Fibroblast of lung (primary cell): ENCODE measurements at places on chromosomes 11 and 22. TPM values are rescaled to one million over a fixed set of nuclear protein-coding genes. Genes with fewer than 3 reads are reported as not detected.
A peak's percentile ranks its signal among the peaks of the same experiment; 100 is the strongest.

- peak; percentile 0 for DNase-seq
Measured at GRCh38 chr11:81915045-81915444, 818.6 kb downstream of the FAM181B start.

Gene UPK3A
- not detected in 2 replicates for polyA plus RNA-seq

Gene MUC2
- not detected in 2 replicates for polyA plus RNA-seq

Gene KRTAP5-9
- not detected in 2 replicates for polyA plus RNA-seq

- DNase-seq = no peak
Measured at GRCh38 chr11:116169776-116170175, 603.0 kb downstream of the BUD13 start.

Gene MMP8
- 0.07 and 0.18 TPM in 2 replicates for polyA plus RNA-seq

DNA sequence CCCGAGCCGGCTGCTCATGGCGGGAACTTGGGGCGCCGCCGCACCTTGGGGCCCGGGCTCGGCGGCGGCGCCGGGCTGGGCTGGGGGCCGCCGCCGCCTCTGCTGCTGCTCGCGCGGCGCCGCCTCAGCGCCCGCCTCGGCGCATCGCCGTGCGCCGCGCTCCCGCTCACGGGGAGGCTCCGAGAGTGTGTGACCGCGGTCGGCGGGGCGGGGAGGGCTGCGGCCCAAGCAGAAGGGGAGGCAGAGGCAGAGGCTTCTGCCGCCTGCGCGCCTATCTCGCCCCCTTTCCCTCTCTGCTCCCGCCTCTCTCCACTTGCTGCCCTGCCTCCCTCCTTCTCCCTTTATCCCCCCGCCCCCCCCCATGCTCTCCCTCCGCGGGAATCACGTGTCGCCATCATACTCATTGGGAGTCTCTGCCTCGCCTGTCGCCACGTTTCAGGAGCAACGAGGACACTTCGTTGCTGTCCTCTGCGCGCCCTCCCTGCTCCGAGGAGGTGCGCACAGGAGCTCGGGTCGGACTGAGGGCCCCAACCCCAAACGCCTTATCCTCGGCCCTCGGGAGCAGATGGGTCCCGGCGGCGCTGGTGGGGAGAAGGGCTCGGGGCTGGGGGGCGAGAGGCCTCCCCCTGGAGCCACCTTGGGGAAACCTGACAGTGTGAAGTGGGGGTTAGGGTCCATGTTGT is at the start of gene GUCY1A2:
TSS of gene GUCY1A2 (minus strand) at position 258 of the 683 bp plus-strand sequence. CDS start 421 bp downstream, outside the sequence.
- DNase-seq = peak; percentile 12

Gene IL18
- polyA plus RNA-seq = 0.23 and 0.77 TPM in 2 replicates

Gene EWSR1
- polyA plus RNA-seq = 172 and 224 TPM in 2 replicates

Gene NAALADL1
- 14.8 and 14.9 TPM in 2 replicates for polyA plus RNA-seq

Gene IRAG1
- polyA plus RNA-seq = 21.8 and 90.0 TPM in 2 replicates

DNA sequence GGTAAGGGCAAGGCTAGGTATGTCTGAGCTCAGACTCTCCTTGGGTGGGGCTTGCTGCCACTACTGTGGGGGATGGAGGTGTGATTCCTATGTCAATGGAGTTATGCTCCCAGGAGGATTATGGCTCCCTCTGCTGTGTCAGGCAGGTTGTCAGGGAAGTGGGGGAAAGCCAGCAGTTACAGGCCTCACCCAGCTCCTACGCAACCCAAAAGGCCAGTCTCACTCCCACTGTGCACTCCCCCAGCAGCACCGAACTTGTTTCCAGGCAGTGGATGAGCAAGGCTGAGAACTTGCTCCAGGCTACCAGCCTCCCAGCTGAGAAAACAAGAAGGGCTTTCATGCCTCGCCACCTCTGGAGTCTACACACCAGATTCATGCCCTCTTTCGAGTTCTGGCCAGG is 18.2 kb downstream of the C11orf91 start:
- DNase-seq = no peak

Gene TMA7B
- not detected in 2 replicates for polyA plus RNA-seq

Gene AGBL2
- 0.75 and 1.2 TPM in 2 replicates for polyA plus RNA-seq

Gene BTBD18
- not detected in 2 replicates for polyA plus RNA-seq

Gene TSPO
- polyA plus RNA-seq = 47.5 and 67.1 TPM in 2 replicates

DNA sequence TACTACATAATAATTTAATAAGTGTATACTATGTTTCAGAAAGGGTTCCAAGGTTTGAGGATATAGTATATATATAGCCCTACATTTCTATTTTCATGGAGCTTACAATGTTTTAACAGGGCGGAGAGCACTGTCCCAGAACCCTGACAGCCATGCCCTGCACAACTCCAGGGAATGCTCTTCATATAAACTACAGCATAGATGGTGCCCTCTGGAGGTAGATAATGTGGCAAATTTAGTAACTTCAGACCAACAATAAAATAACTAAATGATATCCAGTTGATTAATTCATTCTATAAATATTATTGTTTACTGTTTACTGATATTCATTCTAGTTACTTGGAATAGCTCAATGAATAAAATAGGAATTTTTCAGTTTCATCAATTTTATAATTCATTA is 693.7 kb upstream of the CCDC179 start:
- DNase-seq = no peak

DNA sequence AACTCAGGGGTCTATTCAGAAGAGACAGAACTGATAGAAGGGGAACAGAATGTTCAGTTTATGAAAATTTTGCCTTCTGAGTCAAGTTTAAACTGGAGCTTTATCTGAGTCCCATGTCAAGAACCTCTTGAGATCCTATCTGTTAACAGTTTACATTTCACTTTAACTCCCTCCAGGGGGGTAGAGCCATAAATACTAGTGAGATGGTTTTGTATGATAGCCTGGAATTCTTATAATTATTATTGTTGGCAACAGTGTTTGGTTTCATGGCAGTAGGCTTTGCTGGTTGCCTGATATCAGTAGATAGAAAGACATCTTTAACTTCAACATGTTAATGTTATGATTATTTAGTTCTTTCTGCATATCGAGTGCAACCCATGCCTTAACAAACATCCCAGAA is 498.5 kb downstream of the INSC start:
- DNase-seq = peak; percentile 9

Gene SLC17A6
- not detected in 2 replicates for polyA plus RNA-seq

DNA sequence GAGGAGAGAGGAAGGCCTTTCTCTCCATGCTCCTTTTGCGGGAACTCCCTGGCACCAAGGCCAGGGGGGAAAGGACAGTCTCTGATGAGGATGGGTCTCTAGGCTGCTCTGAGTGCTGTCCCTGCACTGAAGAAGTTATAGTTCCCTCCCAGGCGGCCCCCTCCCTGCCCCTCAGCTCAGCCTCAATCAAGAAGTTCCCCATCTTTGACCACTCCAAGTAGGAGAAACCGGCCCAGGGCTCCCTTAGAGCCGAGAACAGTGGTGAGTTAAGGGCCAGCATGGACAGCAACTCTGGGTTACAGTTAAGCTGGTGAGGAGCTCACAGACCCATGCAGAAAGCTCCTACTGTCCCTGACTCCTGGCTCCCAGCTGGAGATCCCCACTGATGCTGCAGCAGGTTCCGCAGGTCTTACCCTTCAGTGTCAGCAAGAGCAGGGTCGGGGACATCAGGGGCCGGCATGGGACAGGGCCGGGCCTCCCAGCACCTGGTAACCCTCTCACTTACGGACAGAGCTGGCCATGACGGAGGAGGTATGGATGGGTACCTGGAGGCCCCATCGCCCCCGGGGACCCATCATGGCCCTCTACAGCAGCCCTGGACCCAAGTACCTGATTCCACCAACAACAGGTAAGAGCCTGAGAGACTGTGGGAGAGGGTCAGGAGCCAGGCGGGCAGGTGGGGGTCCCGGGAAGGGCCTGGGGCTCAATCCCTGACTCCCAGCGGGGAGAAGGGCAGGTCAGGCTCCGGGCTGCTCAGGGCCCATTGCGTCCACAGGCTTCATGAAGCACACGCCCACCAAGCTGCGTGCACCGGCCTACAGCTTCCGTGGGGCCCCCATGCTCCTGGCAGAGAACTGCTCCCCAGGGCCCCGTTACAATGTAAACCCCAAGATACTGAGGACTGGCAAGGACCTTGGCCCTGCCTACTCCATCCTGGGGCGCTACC is 4.2 kb downstream of the SCGB1C1 start:
- no peak for DNase-seq

GRCh38 chr11:61384271-61385242 is 7.8 kb upstream of the TMEM216 start:
- DNase-seq = peak; percentile 48

GRCh38 chr11:78906566-78906965 is 331.9 kb upstream of the NARS2 start:
- DNase-seq = no peak

DNA sequence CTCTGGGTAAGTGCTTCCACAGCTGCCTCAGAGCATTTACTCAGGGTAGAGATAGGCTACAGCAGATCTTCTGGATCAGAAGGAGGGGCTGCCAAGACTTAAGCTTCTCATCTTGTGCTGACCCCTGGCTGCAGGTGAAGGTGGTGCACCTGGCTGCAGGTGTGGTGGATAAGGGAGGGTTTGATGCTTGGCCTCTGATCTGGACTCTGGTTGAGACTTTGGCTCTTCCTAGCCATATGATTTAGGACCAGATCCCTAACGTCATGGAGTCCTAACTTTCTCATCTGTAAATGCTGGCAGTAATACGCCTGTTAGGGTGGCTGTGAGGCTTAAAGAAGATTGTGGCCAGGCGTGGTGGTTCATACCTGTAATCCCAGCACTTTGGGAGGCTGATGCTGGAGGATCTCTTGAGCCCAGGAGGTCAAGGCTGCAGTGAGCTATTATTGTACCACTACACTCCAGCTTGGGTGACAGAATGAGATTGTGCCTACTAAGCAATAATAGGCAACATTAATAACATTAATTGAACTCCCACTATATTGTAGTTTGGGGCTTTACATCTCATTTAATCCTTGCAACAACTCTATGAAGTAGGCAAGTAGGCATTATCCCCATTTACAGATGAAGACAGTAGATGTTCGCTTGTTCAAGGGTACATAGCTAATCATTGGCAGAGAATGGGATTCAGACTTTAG is 10.7 kb downstream of the DTX4 start:
- no peak for DNase-seq

Gene NCF4
- not detected in 2 replicates for polyA plus RNA-seq

DNA sequence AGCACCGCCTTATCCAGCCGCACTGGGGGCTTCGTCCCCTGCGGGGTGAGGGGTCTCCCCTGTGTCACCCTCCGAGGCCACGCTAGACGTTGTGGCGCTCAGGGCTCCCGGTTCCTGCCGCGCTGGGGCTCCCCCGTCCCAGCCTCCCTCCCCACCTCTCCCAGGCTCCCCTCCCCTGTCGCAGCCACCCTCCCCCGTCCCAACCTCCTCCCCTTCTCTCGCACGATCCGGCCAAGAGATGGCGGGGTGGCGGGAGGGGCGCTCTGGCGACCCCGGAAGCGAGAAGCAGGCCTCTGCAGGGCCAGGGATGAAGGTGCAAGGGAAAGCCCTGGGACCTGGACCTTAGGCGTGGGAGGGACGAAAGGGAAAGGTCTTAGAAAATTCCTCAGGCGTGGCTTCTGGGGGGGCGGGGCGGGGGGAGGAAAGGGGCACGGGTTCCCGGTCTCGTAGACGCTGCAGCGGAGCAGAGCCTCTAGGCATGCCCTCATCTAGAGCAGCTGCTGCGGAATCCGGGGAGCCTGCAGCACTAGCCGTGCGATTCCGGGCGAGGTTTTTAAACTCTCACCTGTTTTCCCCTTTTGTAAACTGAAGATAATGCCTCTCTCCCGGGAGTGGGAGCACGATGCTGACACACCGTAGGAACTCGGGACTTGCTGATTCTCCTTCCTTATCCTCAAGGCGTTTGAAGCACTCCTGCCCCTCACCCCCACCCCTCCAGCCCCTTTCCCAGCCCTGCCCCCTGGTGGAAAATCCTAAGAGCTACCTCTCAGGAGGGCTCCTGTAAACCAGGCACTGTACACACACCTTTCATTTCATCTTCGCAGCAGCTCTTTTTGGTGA is 14.4 kb downstream of the KCNJ5 start:
- DNase-seq = peak; percentile 56

- no peak for DNase-seq
Measured at GRCh38 chr11:1192741-1193325, 30.0 kb upstream of the MUC5B start.

GRCh38 chr22:22720201-22720723 is 75.8 kb downstream of the GGTLC2 start:
- peak; percentile 10 for DNase-seq

DNA sequence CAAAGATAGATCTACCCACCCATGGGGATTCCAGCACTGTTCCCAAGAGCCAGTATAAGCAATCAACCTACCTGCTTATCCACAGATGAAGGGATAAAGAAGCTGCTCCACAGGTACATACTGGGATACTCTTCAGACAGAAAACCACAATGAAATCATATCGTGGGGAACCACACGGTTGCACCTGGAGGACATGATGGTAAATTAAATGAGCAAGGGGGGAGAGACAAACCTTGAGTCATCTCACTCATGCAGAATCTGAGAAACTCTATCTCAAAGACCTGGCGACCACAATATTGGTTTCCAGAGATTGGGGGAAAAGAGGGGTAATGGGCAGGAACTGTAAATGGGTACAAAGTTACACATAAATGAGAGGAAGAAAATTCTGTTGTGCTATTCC is 14.5 kb downstream of the RGL4 start:
- DNase-seq = no peak
